Astrocyte (in vitro differentiated cells and primary cell): ENCODE measurements at places on chromosomes 7 and 10. TPM values are rescaled to one million over a fixed set of nuclear protein-coding genes. Genes with fewer than 3 reads are reported as not detected.

Gene GATA3
- 11.8 and 17.6 TPM in 2 replicates for total RNA-seq

Gene TMEM139
- 0.20 TPM in 1 of 2 replicates, not detected in the other for total RNA-seq

Gene STOX1
- 0.12 and 0.25 TPM in 2 replicates for total RNA-seq

Gene FBXL13
- total RNA-seq = 1.2 and 1.6 TPM in 2 replicates

Gene SMO
- 20.0 and 22.6 TPM in 2 replicates for total RNA-seq

Gene TMEM270
- total RNA-seq = not detected in 2 replicates

Gene WDR11
- total RNA-seq = 54.5 and 55.8 TPM in 2 replicates

Gene CYP3A7
- not detected in 2 replicates for total RNA-seq

DNA sequence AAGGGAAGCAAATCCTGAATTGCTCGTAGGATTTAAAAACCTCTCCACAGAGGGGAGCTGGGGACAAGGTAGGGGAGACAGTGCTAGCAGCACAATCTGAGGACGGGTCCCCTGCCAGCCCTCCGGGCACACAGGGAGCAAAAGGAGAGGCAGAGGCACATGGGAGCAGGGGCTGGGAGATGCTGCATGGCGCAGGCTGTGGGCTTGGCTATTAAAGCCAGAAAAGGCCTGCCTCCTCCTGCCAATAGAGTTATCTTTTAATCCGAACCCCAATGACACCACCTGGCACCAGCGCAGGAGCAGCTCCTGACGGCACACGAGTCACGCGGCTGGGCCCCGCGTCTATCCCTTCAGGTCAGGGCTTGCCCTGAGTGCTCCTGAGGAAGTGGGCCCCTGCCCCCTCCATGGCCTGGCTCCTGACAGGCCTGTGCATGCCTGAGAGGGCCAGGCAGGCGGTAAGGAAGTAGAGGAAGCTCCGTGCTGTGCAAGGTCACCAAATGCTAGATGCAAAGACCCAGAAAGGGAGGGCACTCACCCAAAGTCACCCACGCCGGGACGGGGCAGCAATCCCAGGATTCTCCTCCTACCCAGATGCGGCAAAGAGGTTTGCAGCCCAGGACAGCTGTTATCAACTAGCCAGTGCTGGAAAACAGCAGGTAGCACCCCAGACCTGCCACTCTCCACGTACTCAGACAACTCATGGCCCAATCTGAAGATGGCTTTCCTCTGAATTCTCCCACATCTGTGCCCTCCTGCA, 28.1 kb downstream of the DLG5 start:
- no peaks in the 10 kb centered on the region for H3K36me3 ChIP-seq
- H3K27me3 ChIP-seq = no peaks in the 10 kb centered on the region
- no peak overlapping the region for H3K27ac ChIP-seq
- DNase-seq = no peak
- no peak overlapping the region for H3K4me3 ChIP-seq

DNA sequence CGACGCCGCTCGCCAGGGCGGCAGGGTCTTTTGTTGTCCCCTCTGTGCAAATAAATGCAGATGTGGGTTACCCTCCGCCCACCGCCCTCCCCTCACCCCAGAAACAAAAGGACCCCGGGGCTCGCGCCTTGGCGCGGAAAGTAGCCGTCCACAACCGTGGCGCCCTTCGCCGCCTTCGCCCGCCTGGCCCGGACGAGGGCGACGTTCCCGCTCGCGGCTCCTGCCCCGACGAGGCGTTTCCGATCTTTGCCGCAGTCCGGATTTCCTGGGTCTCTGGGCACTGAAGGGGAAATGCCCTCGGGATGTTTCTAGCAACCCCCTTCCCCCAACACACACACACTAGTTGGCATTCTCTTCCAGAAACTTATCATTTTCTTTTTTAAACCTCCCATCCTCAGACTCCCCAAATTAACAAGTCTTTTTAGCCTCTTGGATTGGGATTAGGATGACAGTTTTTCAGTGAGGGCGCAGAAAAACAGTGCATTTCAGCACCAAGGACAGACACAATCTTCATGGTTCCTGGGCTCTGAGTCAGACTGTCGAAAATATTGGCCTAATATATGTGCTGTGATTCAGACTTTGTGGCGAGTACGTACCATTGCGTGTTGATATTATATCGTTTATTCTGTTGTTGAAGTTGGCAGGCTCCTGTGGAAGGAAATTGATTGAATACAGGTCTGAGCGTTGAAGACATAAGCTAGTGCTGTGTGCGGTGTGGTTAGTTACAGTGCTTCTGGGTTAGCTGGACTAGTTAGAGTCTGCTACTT, 771 bp downstream of the PHYHIPL start:
- H3K36me3 ChIP-seq = no peaks in the 10 kb centered on the region
- DNase-seq = peak; percentile 88
- H3K4me3 ChIP-seq = no peak overlapping the region
- H3K27ac ChIP-seq = no peak overlapping the region

DNA sequence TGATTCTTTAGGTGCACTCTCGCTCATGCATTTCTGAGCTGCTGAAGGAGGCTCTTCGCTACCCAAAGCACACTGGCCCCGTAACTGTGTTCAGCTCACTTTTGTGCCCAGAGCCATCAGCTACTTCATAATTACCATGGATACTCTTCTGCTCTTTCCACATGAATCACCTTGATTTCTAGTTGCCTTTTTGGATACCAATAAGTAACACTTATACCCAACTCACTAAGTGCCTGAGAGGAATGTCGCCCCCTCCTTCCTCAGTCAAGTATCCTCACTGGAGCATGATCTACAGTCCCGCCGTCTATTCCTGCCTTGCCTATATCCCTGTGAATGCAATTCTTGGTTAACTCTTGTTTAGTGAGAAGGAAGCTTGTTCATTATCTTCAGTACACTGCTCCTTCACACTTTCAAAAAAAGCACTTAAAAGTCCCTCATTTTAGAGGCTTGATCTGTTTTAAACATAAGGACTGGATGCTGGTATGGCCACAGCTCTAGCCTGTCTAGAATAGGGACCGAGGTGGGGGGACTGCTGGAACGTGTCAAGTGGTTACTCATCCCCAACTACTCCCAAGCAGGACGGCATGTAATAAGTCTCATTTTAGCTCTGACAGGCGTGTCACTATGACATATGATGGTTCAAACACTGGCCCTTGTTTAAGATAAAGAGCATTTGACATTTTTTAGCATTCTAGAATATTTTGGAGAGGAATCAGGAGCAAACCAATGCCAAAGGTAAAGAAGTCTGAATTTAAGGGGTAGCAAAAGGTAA, 23.7 kb downstream of the SVIL start:
- no peak for DNase-seq
- H3K27ac ChIP-seq = no peak overlapping the region
- no peaks in the 10 kb centered on the region for H3K27me3 ChIP-seq
- no peaks in the 10 kb centered on the region for H3K36me3 ChIP-seq

GRCh38 chr7:113197274-113197673, 78.9 kb upstream of the SMIM30 start:
- peaks cover 4% of the 10 kb centered on the region for H3K4me1 ChIP-seq
- H3K36me3 ChIP-seq = no peaks in the 10 kb centered on the region
- no peak overlapping the region for H3K4me3 ChIP-seq

GRCh38 chr10:47311193-47311931, 10.9 kb upstream of the GDF2 start:
- DNase-seq = no peak

DNA sequence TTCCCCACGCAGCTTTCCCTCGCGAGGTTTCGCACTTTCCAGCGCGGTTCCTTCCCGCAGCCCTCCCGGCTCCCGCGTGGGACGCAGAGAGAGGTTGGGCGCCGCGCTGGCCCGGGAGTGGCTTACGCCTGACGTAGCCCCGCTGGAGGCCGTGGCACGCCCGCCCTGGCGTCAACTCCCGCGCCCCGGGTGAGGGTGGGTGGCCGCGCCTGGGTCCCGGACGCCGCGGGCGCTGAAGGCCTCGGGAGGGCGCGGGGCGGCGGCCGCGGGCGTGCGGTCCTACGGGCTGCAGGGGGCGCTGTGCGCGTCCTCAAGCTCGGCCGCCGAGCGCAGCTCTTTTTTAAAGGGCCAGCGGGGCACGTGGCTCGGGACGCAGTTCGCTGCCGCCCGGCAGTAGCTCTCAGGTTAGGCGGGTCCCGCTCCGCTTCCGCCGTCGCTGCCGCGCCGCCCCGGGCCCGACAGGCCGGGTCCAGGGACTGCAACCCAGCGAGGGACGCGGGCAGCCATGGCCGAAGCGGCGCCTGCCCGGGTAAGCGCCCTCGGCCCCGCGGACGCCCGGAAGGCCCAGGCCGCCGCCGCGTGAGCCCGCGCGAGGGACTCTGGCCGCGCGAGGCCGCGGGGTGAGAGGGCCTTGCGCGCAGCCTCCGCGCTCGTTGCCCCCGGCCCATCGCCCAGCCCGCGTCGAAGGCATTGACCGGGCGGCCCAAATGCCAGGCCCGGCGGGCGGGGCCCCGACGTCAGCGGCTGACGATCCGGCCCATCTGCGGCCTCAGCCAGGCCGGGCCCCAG, at the start of gene ZNF783:
TSS of gene ZNF783 (plus strand) at position 368 of the 789 bp plus-strand sequence. CDS start at position 506, 138 bp downstream.
- H3K27ac ChIP-seq = peak within 1 kb of the TSS; percentile 90
- peaks cover 7% of the 10 kb centered on the region for H3K36me3 ChIP-seq
- peaks cover 11% of the 10 kb centered on the region for H3K4me1 ChIP-seq
- DNase-seq = peak; percentile 83

DNA sequence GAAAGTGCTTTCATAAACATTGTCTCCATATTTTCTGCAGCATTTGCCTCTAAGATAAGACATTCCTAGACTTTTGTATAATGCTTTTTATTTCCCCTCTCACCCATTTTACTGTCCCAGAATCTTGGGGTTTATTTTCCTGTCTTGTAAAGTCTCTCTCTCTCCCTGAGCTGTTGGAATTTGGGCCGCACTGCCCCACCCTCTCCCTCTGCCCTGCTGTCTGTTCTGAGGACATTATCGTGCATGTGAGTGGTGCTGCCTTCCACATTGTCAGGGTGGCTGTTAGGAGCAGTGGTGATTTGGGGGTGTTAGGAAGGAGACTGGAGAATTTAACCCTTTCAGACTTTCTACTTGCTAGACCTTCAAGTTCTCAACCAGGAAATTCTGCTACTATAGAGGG, 16.7 kb downstream of the LRMDA start:
- no peak overlapping the region for H3K4me3 ChIP-seq
- H3K4me1 ChIP-seq = no peaks in the 10 kb centered on the region
- H3K27me3 ChIP-seq = peaks cover 35% of the 10 kb centered on the region
- DNase-seq = no peak

GRCh38 chr7:96415293-96415940, 93.5 kb upstream of the SLC25A13 start:
- H3K27me3 ChIP-seq = no peaks in the 10 kb centered on the region
- H3K27ac ChIP-seq = no peak overlapping the region
- no peaks in the 10 kb centered on the region for H3K36me3 ChIP-seq
- H3K4me3 ChIP-seq = no peak overlapping the region
- DNase-seq = no peak
- no peaks in the 10 kb centered on the region for H3K4me1 ChIP-seq

- no peak overlapping the region for H3K4me3 ChIP-seq
- H3K27ac ChIP-seq = no peak overlapping the region
- no peaks in the 10 kb centered on the region for H3K4me1 ChIP-seq
- no peak for DNase-seq
- H3K27me3 ChIP-seq = no peaks in the 10 kb centered on the region
- H3K36me3 ChIP-seq = no peaks in the 10 kb centered on the region
These were observed 255.3 kb downstream of the SKAP2 start for GRCh38 chr7:26609082-26609481.

GRCh38 chr10:129971381-129972144, 7.5 kb upstream of the EBF3 start:
- H3K4me3 ChIP-seq = no peak overlapping the region
- H3K27ac ChIP-seq = no peak overlapping the region
- peaks cover 66% of the 10 kb centered on the region for H3K27me3 ChIP-seq
- no peaks in the 10 kb centered on the region for H3K36me3 ChIP-seq

DNA sequence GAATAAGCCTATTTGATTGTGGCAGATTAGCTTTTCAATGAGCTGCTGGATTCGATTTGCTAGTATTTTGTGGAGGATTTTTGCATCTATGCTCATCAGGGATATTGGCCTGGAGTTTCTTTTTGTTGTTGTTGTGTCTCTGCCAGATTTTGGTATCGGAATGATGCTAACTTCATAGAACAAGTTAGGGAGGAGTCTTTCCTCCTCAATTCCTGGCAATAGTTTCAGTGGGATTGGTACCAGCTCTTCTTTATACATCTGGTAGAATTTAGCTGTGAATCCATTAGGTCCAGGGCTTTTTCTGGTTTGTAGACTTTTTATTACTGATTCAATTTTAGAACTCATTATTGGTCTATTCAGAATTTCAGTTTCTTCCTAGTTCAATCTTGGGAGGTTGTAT, 43.4 kb upstream of the KLF14 start:
- H3K4me3 ChIP-seq = no peak overlapping the region
- DNase-seq = no peak
- peaks cover 6% of the 10 kb centered on the region for H3K27me3 ChIP-seq

GRCh38 chr7:5484921-5485320, 61.3 kb upstream of the TNRC18 start:
- H3K4me3 ChIP-seq = no peak overlapping the region
- no peaks in the 10 kb centered on the region for H3K27me3 ChIP-seq
- peaks cover 2% of the 10 kb centered on the region for H3K36me3 ChIP-seq
- DNase-seq = no peak
- H3K27ac ChIP-seq = no peak overlapping the region

GRCh38 chr10:83373671-83374070, 765.6 kb upstream of the GHITM start:
- H3K36me3 ChIP-seq = no peaks in the 10 kb centered on the region
- no peak overlapping the region for H3K4me3 ChIP-seq
- H3K4me1 ChIP-seq = peaks cover 11% of the 10 kb centered on the region
- H3K27ac ChIP-seq = peak overlapping the region; percentile 92

- no peak for DNase-seq
- H3K4me3 ChIP-seq = no peak overlapping the region
- no peaks in the 10 kb centered on the region for H3K27me3 ChIP-seq
- no peaks in the 10 kb centered on the region for H3K36me3 ChIP-seq
- H3K27ac ChIP-seq = no peak overlapping the region
These were observed 22.6 kb downstream of the ARHGAP12 start for GRCh38 chr10:31906039-31906438.

- no peak overlapping the region for H3K4me3 ChIP-seq
- no peak overlapping the region for H3K27ac ChIP-seq
- no peak for DNase-seq
- H3K36me3 ChIP-seq = no peaks in the 10 kb centered on the region
These were observed 6.9 kb upstream of the ACSL5 start for GRCh38 chr10:112366992-112367391.
